ENCODE measurements at places on chromosomes 3 and 15. TPM values are rescaled to one million over a fixed set of nuclear protein-coding genes. Genes with fewer than 3 reads are reported as not detected.

Gene TMEM41A
- total RNA-seq = 10.1 TPM

Gene P2RY13
- total RNA-seq = not detected

Gene CRABP1
- not detected for total RNA-seq

Gene TBCCD1
- 14.3 TPM for total RNA-seq

Gene FOXL2
- total RNA-seq = 11.2 TPM

Gene GRAMD1C
- total RNA-seq = 7.6 TPM

Gene GREM1
- total RNA-seq = 684 TPM

Gene PPP1R14D
- total RNA-seq = not detected

Gene SLC22A13
- 0.22 TPM for total RNA-seq

Gene ABI3BP
- total RNA-seq = 7.0 TPM

Gene DUOXA2
- not detected for total RNA-seq

Gene DOCK3
- total RNA-seq = 0.12 TPM

Gene MAGEL2
- under 0.01 TPM for total RNA-seq

Gene KIF7
- total RNA-seq = 18.0 TPM

Gene CCR2
- not detected for total RNA-seq

Gene STRIT1
- not detected for total RNA-seq

Gene UBAP1L
- total RNA-seq = 1.3 TPM

Gene ARPP21
- total RNA-seq = not detected
